Cardiac septum (tissue), 1 donor: ENCODE measurements at places on chromosomes 4 and X. TPM values are rescaled to one million over a fixed set of nuclear protein-coding genes. Genes with fewer than 3 reads are reported as not detected.

NXF2B gene
- not detected for total RNA-seq

DNA sequence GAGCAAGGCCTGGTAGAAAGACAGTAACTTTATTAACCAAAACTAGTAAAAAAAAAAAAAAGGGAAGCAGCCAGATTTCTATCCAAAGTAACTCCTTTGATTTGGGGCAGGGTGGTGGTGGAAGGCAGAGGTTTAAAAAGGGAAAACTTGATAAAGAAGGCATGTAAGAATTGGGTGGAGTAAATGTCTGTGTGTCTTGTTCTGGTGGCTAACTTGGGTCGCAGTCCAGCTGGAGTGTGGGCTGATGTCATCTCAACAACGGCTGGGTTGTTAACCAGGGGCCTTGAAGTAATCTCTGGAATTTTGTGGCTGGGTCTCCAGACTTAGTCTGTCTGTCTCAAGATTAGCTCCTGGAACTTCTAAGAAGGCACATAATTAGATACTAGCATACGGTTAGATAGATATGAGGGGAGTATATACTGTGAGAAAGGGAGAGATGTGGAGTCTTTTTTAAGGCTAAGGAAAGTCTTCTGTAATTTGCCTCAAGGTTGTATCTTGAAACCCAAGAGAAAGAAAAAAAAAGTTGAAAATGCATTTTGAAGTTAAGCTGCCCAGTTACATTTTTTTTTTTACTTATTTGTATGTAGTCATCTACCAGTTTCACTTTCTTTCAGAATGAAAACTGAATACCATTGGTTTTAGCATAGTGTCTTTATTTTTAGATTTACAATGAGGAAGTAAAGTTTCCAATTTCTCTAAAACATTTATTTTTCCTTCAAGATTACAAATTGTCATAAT, 48.3 kb downstream of the MTHFD2L start:
- DNase-seq = no peak

GRCh38 chrX:118350221-118350620, 4.3 kb downstream of the WDR44 start:
- no peak for DNase-seq

SPANXD gene
- not detected for total RNA-seq

DCAF8L2 gene
- not detected for total RNA-seq

- no peak for DNase-seq
Measured at GRCh38 chr4:167003326-167003725, 231.0 kb downstream of the SPOCK3 start.

C4orf36 gene
- total RNA-seq = 0.78 TPM

GRCh38 chr4:187606581-187606980, 389.0 kb upstream of the ZFP42 start:
- no peak for DNase-seq

NLGN4X gene
- total RNA-seq = 2.0 TPM

- DNase-seq = no peak
Measured at GRCh38 chr4:113815826-113816225, 54.3 kb upstream of the CAMK2D start.

ATOH1 gene
- total RNA-seq = not detected

DNA sequence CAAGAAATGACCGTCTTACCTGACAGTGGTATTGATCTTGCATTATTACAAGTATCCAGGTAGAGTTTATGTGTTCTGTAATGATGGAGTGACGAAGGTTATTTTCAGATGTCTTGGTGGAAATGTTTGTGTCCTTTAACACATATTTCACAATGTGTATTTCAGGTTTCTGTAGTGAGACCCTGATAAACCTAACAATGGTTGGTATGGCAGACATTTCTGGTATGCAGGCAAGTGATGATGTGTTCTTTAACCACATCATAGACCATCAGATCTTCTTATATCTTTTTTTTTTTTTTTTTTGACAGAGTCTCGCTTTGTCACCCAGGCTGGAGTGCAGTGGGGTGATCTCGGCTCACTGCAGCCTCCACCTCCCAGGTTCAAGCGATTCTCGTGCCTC, 14.6 kb upstream of the ATXN3L start:
- DNase-seq = no peak

DNA sequence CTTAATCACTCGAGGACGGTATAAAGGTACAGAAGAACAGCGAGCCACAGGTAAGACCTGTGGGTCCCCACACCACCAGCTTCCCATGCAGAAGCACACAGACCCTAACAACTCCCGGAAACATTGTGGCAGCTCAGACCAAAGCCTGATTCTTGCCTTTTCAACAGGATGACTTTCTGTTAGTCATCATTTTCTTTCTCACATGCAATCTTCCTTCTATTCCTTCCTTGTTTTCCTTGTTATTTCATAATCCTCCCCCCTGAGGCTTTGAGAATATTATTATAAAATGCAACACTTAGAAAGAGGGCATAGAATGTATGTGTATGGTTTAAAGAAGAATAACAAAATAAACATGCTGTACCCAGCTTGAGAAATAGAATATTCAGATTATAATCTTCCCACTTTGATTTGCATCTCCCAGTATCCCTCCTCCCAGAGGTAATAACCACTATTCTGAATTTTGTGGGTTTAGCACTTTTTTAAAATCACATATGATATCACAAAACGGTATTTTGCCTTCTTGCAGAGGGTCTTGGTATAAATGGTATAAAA, 100.9 kb downstream of the FHDC1 start:
- no peak for DNase-seq

CSAG3 gene
- total RNA-seq = not detected

GRCh38 chr4:189656641-189657040, 284.0 kb upstream of the FRG1 start:
- no peak for DNase-seq
